ENCODE measurements at places on chromosomes 13 and 19.

- no peak for DNase-seq
Measured at GRCh38 chr19:10291554-10292205, 1.9 kb downstream of the ICAM5 start.

DNA sequence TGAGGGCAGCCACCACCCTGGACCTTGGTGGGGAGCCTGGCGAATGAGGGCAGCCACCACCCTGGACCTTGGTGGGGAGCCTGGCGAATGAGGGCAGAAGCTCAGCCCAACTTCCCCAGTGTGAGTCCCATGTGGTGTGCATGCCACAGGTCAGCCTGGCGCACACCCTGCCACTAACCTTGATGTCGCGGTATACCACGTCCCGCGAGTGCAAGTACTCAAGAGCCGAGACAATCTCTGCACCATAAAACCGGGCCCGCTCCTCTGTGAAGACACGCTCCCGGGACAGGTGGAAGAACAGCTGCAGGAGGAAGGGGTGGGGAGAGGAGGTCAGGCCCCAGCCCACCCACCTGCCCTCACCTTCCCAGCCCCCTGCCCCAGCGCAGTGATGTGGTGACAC, 11.3 kb upstream of the CCNP start:
- DNase-seq: no peak

GRCh38 chr19:9348253-9348652, 14.6 kb upstream of the ZNF177 start:
- no peak for DNase-seq

DNA sequence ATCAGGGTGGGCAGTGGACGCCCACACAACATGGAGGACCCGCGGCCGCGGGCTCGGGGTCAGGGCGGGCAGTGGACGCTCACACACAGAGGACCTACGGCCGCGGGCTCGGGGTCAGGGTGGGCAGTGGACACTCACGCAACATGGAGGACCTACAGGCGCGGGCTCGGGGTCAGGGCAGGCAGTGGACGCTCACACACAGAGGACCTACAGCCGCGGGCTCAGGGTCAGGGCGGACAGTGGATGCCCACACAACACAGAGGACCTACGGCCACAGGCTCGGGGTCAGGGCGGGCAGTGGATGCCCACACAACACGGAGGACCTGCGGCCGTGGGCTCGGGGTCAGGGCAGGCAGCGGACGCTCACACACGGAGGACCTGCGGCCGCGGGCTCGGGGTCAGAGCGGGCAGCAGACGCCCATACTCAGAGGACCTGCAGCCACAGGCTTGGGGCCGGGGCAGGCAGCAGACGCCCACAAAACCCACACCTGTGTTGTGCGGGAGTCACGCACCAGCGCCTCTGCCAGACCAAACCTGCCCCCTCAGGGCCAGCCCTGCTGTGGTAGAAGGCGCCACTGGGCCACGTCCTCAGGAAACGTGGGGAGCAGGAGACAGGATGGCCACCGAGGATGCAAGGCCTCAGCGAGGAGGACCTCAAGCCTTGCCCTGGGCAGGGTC, 27.6 kb upstream of the C13orf46 start:
- DNase-seq: no peak

DNA sequence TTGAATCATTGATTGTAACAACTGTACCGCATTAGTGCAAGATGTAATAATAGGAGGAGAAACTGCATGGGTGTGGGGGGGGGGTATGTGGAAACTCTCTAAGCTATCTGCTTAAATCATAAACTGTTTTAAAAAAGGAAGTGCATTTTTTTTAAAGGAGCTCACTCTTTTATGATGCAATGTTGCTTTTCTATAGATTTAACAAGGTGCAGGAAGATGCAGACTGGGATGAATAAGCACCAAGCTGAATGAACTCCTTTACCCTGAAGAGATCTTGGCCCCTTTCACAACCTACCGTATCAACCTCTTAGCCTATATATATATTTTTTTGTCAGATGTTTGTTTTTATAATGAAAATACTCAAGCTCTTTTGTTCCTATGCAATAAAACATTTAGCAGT, 95.9 kb downstream of the AKAP11 start:
- no peak for DNase-seq

DNA sequence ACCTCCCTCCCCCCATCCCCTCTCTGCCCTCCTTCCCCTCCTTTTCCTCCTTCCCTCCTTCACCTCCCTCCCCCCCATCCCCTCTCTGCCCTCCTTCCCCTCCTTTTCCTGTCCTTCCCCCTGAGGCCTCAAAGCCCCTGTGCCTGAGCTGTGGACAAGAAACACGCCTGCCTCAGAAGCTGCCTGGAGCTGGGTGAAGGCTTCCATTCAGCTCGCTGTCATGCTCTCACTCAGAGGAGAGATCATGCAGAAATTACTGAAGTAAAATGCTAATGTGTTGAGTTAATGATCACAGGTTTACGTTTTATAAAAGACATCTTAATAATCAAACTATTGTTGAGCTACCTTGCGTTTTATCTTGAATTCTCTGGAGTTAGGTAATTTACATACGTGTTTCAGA, 114.5 kb downstream of the ATP11A start:
- no peak for DNase-seq

GRCh38 chr13:113005076-113005865, 36.3 kb downstream of the MCF2L start:
- no peak for DNase-seq

All from effector CD4-positive, alpha-beta T cell (primary cell).